NCI-H1092 treated with DMSO at 0.1 percent for 48 hours (cell line): ENCODE measurements at places on chromosomes 7 and 10.

DNA sequence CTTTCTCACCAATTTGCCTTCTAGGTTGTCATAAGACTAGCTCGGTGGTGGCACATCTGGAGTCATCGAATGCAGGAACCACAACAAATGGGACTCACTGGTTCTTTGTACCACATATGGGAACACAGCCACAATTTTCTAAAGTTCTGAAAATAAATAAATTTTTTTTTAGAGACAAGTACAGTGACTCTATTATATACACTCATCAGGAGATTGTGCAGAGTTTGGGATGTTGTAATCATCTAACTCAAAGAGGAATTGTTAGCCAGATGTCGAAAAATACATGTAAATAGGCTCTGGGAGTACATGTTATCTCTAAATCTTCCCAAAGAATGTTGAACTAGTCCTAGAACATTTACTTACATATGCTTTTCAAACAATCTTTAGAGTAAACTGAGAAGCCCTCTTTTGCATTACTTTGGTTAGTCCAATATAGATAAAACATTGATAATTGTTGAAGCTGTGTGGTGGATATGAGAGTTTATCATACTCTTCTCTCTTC is 19.6 kb upstream of the SEPTIN7 start:
- DNase-seq, result no peak

- DNase-seq, result no peak
These were observed 108.7 kb upstream of the INSIG1 start for GRCh38 chr7:155188821-155189581.

- DNase-seq, result peak; percentile 99
These were observed at the start of gene SSBP1 for GRCh38 chr7:141737836-141738591. Gene SSBP1, plus strand, starts transcription at chr7:141738358. Its CDS starts 809 bp downstream, at chr7:141739167.

DNA sequence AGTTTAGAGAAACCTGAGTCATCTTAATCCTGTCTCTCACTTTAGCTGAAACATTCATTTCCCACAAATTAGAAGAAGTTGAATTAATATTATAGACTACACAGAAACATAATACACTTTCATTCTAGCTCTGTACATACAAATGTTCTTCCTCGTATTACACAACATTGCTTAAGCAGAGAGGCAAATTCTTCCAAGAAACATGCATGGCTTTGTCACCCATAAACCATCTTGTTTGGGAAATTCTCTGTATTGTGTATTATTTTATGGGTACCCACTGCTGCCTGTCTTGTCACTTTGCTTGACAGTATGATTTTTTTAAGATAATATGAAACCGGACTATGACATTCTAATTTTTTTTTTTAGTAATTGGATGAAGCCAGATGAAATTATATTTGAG is 104.0 kb downstream of the SRI start:
- DNase-seq, result no peak
